ENCODE measurements at places on chromosomes 6 and 20.

DNA sequence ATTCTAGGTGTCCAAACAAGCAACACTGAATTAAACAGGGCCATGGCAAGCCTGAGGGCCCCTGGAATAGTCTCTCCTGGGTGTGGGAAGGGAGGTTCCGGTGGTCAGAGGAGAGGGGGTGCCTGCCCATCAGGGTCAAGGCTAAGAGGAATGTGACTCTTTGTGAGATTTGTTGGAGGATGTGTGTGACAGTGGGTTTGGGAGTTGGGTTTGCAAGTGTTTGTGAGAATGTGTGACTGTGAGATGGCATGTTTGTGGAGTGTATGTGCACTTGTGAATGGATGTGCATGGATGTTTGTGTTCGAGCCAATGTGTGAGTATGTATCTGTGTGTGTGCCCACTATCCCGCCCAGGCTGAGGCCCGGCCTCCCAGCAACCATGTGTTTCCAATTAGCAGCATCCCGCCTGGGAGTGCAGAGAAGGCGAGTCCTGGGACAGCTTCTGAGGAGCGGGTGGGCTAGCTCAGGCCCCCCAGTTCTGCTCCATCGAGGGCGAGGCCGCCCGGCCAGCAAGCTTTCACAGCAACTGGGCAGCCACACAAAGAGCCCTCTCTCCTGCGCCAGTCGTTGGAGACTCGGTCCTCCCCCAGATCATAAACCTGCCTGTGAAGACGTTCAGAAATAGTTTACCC is 12.6 kb downstream of the FOXC1 start:
- DNase-seq, result no peak

GRCh38 chr20:3209946-3210317 is 634 bp downstream of the ITPA start:
- no peak for DNase-seq

DNA sequence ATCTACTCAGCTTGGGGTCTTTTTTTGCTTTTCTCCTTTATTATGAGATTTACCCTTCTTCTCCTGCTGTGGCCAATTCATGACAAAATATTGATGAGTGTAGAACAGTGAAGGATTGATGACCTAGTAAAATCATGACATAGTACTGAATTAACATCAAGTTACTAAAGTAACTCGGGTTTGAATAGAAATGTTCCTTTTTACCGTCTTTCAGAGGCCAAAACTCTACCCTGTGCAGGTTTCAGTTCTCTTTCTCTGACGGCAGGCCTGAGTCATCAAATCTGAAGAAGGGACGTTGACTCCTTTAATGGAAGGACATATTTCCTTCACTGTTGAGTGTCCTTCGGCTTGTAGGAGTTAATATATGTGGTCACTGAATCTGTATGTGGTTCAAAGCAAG is 80.7 kb downstream of the RREB1 start:
- no peak for DNase-seq

GRCh38 chr6:56655249-56655648 is 12.6 kb upstream of the DST start:
- no peak for DNase-seq

DNA sequence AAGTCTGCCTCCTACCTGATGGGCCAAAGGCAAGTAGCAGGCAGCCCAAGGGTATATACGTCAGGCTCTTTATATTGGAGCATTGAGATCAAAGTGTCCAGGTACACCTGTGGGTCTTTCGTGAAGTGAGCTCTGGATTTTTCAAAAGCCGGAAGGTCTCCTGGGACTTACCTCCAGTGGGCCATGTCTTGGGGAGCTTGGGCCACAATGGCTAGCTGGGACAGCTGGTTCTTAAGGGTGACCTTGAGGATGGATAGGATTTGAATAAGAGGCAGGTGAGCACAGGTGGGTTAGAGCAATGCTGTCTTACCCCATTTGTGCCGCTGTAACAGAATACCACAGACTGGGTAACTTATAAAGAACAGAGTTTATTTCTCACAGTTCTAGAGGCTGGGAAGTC is 153.4 kb downstream of the CDC5L start:
- no peak for DNase-seq

DNA sequence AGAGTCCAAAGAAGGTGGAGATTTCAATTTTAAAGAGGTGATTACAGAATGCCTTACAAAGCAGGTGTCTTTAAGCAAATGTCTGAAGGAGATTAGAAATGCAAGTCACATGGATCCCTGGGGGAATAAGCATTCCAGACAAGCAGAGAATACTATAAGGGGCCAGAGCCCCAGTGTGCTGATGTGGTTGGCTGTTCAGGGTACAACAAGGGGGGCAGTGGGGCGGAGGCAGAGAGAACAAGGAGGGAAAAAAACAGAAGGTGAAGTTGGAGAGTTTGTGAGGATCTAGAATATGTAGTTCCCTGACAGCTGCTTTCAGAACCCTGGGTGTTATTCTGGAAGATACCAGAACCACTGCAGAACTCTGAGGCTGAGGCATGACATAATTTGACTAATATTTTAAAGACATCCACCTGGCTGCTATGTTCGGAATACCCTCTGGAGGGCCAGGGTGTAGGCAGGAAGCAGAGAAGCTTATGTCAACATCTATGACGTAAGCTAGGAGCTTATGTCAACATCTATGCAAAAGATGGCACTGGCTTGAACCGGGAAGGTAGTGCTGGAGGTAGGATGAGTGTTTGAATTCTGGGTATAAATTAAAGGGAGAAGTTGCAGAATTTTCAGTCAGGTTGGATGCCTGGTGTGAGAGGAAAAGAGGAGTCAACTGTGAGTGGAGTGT is 276.3 kb upstream of the AGPAT4 start:
- no peak for DNase-seq

DNA sequence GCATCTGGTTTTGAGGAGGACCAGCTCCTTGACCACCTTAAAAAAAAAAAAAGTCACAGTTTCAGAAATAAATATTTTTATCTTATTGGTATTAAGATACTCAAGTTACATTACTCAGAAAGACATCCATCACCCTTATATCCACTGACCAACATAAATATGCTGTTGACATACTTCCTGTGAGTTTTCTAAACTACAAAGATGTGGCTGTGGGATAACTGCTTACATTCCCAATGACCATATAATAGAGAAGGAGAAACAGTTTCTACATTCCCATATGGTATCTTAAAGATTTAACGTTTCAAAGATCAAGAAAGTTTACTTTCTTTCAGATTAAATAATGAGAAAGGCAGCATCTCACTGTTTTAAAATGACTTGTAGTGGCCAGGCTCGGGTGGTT is 46.3 kb downstream of the TP53INP2 start:
- DNase-seq, result no peak

DNA sequence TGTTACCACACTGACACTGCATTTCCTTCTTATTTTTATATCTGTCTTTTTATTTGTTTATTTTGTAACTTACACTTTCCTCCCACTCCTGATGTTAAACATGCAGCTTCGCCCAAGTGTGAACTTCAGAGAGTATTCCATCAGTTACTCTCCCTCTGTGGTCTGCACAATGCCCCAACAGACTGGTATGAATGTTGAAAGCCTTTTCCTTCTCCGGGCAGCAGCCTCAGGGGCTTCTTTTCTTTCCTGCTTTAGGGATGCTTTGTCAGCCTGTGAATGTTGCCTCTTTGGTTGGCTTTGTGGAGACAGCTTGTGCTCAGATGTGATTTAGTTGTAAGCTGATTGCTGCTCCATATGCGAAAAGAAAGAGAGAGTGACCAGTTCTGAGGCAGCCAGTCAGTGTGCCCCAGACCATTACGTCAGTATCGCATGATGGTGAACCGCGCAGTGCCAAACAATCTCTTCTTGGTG is 44.0 kb downstream of the SMPDL3A start:
- peak; percentile 81 for DNase-seq

- no peak for DNase-seq
Observed at GRCh38 chr6:149480502-149481280, 4.1 kb downstream of the ZC3H12D start.

DNA sequence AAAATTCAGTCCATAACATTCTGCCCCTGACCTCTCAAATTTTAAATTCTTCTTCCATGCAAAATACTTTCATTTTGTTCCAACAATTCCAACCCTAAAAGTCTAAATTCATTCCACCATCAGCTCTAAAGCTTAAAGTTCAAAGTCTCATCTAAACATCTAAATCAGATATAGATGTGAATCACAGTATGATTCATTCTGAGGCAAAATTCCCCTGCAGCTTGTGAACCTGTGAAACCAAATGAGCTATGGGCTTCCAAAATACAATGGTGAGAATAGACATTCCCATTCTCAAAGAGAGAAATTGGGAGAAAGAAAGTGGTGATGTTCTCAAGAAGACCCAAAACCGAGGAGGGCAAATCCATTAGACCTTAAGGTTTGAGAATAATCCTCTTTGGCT is 309.8 kb downstream of the HIVEP2 start:
- no peak for DNase-seq

- no peak for DNase-seq
Observed at GRCh38 chr20:48825566-48825920, 2.3 kb downstream of the PREX1 start.

- no peak for DNase-seq
Observed at GRCh38 chr6:11615214-11615602, 77.7 kb downstream of the TMEM170B start.

DNA sequence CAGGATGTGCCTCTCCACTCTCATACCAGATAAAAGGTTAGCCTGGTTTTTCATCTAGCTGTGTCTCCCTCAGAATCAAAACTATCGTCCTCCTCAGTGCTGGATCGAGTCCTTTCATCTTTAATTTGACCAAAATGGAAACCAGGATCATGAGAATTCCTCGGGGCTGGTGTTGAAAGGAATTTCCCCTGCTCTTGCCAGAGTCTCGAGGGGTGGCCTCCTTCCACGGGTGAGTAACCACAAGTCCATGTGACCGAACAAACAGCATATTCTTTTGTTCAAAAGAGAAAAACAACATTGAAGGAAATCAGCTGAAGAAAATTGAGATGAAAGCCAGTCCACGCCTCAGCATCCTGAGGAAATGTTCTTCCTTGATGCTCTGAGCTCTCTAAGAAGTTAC is 165.9 kb upstream of the CDYL start:
- no peak for DNase-seq

DNA sequence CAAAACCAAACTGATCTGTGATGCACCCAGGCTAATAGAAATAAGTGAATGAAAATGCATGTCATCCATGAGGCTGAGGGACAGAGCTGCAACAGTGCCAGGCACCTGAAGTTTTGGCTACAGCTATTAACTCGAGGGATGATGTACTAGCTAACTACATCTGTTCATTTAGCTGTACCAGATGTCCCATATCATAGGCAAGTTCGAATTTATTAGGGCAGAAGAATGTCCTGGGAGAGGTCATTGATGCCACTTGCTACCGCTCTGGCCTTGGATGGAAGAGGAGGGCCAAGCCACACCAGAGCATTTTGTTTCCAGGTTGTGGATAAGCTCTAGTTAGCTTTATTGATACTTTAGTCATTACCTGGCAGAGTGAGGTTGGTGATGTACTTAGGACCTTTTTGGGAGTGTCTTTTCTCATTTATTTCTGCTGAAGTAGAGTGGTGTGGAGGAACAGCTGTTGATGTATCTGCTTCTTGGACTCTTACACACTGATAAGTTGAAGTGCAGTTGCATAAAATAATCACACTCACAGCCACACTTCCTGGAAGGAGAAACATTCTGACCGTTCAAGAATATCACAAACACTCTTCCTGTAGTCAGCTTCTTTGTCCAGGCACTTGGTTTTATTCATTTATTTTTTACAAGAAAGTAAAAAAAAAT is 8.2 kb downstream of the ZFAND3 start:
- no peak for DNase-seq

GRCh38 chr6:150478656-150479545 is 110.1 kb downstream of the IYD start:
- DNase-seq, result no peak

DNA sequence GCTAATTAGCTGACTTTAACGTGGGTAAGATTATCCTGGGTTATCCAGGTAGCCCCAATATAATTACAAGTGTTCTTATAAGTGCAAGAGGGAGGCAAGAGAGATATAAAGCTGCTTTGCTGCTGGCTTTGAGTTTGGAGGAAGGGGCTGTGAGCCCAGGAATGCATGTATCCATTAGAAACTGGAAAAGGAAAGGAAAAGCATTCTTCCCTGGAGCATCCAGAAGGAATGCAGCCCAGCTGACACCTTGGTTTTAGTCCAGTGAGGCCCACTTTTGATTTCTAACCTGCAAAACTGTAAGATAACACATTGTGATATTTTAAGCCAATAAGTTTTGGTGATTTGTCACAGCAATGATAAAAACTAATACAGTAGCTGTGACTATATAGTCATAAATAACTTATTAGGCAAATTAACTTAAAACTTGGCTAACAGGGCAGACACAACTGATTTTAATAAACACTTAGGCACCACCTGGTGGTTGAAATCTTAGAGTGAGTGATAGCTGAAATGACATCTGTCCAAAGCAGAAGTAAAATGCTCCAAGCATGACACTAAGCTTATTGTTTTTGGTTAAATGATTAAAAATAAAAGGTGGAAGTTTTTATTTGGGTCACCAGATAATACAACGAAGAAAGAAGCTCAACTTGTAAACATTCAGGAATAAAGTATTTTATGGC is 35.6 kb downstream of the ADGRF4 start:
- DNase-seq, result peak; percentile 30

DNA sequence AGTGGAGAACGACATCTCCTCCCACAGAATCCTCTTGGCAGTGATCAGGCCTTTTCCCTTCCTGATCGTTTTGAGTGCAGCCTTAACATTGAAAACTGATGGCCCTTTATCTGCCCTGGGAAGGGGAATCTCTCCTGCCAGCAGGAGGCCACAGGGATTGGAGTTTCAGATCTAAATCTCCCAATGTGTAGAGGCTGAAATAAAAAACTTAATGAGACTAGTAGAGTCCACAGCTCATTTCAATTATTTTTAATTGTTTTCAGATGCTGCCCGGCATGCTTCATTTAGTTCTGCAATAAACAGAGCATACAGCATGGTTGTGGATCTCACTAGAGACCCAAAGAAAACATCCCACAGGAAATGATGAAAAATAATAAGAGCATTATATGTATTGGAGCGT is 662.2 kb upstream of the HS3ST5 start:
- DNase-seq, result no peak

GRCh38 chr6:5199283-5199682 is 61.5 kb downstream of the LYRM4 start:
- DNase-seq, result no peak

- no peak for DNase-seq
Observed at GRCh38 chr6:120869397-120869796, 464.9 kb downstream of the TBC1D32 start.

DNA sequence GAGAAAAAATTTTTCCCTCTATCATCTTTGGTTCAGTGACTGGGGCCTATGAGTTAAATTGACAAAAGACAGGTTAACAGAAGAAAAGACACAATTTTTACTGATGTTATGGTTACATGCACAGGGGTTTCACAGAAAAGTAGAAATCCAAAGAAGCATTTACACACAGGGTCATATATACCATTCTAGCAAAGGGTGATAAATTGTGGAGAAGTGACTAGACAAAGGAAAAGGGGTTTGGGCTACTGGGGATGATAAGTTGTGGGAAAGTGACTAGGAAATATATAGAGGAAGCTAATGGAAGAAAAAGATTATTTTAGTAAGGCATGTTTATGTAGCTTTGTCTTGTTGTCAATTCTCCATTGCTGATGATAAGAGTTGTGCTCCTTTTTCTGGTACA is 276.7 kb upstream of the JARID2 start:
- no peak for DNase-seq
